ENCODE measurements at places on chromosomes 1 and 21.
A peak's percentile ranks its signal among the peaks of the same experiment; 100 is the strongest.

DNA sequence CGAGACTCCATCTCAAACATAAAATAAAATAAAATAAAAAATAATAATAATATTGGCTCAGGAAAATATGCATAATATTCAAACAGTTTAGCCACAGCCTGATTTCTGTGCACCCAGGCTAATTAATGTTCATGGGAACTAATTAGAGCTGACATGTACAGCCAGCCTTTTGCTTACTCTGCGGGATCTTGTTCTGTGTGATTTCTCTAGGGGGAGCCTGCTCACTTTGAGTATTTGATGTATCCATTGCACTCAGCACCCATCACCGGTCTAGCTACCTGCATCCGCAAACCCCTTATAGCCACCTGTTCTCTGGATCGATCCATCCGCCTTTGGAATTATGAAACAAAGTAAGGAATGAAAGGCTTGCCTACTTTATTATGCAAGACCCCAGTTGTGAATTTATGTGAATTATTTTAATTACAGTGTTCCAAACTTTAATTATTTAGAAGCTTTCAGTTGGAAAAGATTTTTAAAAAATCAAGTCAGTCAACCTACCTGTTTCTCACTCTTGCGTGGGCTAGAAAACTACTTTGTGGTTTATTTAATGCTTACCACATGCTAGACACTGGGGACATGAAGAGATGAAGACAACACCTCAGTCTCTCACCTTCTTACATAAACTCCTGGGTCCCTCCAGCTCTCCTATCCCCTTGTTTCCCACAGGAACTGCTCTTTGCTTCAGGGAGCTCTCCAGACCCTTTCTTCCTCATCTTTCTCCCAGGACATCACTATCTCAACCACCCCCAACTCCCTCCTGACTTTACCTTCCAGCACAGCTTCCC is 25.4 kb downstream of the CFAP57 start:
- no peak for DNase-seq

DNA sequence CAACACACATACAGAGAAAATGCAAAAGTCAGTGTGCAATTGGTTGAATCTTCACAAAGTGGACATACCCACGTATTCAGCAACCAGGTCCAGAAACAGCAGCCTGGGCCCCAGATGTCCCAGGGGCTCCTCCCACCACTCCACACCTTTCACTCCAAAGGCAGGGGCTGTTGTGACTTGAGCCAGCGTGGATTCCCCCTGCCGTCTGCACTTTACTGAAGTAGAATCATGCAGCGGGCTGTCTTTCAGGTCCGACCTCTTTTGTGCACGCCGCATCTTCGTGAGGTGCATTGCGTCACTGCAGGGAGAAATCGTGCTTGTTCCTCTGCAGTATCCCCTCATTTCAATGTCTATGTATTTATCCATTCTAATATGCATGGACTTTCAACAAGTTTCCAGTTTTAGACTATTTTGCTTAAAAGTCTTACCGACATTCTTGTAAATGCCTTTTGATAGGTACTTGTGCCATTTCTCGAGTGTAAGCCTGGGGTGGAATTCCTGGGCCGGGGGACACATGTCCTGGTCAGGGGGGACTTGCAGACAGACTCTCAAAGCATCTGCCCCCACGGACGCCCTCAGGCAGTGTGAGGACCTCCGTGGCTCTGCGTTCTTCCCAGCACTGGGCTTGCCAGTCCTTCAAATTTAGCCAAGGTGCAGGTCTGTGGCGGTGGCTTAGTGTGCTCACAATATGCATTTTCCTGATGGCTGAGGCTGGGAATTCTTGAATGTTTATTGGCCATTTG is 29.3 kb upstream of the ACTRT2 start:
- DNase-seq, result no peak

GRCh38 chr1:156643778-156644092 is 1.8 kb downstream of the BCAN start:
- DNase-seq, result no peak

GRCh38 chr21:32320059-32320458 is 21.4 kb downstream of the MRAP start:
- no peak for DNase-seq

- no peak for DNase-seq
Observed at GRCh38 chr1:84246213-84246612, 55.3 kb upstream of the SAMD13 start.

DNA sequence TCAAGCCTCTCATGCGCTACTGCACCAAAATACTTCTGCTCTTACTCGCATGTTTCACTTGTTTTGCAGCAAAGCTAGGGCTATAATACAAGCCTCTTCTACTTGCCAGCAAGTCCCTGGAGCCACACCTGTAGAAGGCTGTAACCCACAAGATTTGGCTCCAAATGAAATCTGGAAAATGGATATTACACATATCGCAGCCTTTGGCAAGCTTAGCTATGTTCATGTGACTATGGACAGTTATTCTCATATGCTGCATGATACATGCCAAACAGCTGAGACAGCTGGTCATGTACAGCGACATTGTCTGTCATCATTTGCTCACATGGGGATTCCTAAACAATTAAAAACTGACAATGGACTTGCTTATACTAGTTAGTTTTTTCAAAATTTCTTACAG is 270.3 kb downstream of the COL11A1 start:
- DNase-seq, result no peak

GRCh38 chr1:70277875-70278274 is 56.7 kb downstream of the SRSF11 start:
- DNase-seq, result no peak

DNA sequence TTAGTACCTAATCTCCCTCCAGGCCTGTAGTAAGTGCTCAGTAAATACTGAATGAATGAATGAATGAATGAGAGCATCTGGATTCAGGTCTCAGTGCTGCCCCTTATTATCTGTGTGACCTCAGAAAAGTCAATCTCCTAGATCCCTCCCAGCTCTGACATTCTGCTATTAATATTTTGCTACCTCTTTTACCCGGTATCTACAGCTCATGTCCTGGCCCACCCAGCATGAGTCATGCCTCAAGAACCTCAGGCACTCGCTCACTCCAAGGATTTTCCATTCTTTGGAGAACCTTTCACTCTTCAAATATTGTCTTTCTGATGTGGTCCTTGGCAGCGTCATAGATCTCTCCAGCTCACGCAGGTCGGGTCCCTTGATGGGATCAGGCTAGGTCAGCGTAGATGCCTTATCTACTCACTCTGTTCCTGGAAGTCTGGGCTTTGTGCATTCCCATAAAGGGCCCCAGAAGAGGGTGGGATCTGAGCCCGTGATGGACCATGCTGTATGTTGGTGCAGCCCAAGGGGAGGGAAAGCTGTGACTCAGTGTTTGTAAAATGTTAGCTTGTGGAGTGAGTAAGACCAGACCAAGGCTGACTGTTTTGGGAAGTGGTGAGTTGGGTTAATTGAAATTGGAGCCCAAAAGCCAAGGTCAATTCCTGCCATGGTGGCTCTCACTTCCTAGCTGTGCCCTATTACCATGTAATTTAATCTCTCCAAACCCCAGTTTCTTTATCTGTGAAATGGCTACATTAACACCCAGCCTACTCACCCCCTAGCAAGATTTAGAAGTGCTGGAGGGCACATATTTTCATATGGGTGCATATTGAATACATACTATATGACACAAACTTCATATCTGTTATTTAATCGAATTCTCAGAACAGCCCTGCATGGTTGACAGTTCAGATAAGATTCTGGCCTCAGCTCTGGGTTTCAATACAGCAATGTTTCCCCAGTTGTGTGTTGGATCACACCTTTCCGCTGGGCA is 214.1 kb upstream of the USP24 start:
- no peak for DNase-seq

DNA sequence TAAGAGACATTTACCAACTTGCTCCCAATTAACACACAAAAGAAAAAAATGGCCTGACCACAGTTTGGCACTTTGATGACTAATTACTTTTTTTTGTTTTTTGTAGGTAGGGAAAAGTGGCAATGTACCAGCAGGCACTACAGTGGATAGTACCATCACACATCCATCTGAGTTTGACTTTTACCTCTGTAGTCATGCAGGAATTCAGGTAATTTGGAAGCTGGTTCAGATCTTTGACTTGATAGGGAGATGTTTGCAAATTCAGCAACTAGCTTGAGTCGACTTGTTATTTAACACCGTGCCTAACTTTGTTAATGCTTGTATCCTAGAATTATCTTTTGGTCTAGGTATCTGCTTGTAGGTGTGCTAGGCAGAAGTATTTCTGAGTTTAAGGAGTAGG is 33.0 kb upstream of the AGO1 start:
- DNase-seq, result no peak

GRCh38 chr1:170682169-170682568 is 18.2 kb downstream of the PRRX1 start:
- no peak for DNase-seq

- no peak for DNase-seq
Observed at GRCh38 chr1:73626326-73626725, 571.6 kb downstream of the LRRIQ3 start.

DNA sequence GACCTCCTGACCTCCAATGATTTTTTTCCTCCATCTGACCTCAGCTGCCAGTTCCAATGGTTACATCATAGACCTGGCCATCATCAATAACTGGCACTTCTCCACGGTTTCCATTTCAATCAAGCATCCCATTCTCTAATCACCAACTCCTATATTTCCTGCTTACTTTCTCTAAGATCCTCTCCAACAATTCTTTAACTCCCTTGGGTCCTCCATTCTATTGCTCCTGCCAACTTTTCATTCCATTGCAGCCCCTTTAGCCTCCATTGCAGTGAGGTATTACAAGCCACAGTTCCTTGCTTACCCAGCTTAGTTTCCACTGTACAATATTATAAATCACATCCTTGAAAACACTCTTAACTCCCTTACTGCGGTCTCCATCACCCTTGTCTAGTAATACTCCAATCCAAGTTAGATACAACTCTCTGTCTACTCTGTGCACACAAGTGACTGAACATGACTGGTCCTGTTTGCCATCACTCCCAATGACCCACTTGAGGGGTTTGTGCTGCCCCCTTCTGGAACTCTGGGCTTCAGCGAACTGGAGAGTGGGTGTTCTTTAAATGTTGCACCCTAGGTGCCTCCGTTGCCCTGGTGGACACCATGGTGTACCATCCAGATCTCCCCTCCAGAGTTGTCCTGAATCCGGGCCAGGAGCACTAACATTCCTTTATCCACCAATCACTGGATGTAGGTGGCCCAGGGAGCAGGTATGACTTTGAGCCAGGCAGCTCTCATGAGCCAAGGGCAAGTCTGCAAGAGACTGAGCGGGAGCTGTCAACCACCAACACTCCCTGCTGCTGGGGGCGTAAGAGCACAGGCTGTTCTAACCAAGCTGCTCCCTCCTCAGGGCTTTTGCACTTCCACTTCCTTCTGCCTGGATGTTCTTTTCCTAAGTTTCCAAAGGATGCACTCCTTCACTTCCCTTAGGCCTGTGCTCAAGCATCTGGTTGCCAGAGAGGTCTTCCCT is 3.7 kb upstream of the FNDC7 start:
- DNase-seq, result peak; percentile 14

GRCh38 chr1:19322481-19322880 is 10.4 kb downstream of the SLC66A1 start:
- DNase-seq, result no peak

- no peak for DNase-seq
Observed at GRCh38 chr1:20588634-20589225, at the start of gene CDA. CDA (plus strand) TSS chr1:20589097; CDS start chr1:20589130, 33 bp downstream.

- no peak for DNase-seq
Observed at GRCh38 chr1:11339346-11340232, 66.6 kb downstream of the UBIAD1 start.

- DNase-seq, result no peak
Observed at GRCh38 chr1:56522680-56523079, 56.7 kb downstream of the PLPP3 start.

DNA sequence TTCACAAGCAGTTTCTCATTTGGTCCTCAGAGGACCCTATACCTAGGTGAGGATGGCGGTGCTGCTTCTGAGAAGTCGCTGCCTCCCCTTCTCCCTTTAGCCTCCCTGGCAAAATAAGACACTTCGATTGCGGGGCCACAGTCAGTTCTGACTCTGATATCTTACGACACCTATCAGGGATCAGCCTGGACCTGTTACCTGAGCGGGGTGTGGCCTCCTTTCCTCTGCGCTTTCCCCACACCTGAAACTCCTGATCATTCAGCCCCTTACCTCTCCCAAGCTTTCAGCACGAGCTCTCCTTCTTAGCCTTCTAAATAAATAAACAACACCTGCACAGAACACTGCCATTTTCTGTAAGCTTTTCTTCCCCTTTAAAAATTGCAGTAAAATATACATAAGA is 24.6 kb upstream of the GPR137B start:
- no peak for DNase-seq

- no peak for DNase-seq
Observed at GRCh38 chr1:192973202-192973601, 86.0 kb downstream of the UCHL5 start.

DNA sequence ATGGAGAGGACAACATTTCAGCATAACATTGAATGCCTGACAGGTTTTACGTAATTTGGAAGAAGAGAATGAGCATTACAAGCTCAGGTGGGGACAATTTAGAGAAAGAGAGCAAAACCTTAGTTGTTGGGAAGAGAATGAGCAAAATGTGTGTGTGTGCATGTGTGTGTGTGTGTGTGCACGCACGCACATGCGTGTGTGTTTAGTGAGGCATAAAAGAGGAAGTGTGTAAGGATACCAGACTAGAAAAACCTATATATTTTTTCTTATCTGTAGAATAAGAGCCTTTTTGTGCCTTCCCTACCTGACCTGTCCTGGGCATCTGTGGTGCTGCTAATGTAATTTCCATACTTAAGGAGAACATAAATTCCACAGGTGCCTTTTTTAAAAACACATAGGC is 99.0 kb upstream of the PLXNA2 start:
- DNase-seq, result no peak

GRCh38 chr21:17786071-17786850 is 32.9 kb downstream of the C21orf91 start:
- no peak for DNase-seq

DNA sequence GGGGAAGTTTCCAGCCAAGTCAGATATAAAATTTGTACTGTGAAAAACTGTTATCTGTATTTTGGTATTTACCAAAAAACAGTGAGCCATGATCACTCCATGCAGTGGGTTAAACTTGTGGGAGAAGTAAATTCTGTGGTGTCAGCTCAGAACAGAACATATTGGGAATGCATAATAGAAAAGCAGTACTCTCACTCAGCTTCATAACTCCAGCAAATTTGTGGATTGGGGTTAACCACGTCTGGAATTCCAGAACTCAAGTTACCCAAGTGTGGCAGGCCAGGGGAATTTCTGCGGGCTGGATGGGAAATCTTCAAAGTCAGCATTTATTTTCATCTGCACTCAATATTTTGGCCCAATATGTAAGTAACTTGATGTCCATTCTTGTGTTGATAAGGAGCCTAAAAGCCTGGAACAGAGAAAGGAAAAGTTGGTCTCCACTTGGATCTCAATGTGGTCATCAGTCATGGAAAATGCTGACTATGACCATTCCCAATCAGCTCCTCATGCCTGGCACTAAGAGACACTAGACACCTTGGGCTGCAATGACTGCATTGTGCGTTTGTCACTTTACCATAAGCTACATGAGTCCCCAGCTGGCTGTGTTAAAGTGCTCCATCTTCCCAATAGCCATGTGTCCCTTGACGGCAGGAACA is 39.1 kb upstream of the ENAH start:
- no peak for DNase-seq

Measured in stimulated activated CD4-positive, alpha-beta T cell treated with anti-CD3 and anti-CD28 coated beads, Interleukin-15, amount 100 ng/mL, for 1 hour (primary cell).